ENCODE measurements at places on chromosomes 16 and 17.

DNA sequence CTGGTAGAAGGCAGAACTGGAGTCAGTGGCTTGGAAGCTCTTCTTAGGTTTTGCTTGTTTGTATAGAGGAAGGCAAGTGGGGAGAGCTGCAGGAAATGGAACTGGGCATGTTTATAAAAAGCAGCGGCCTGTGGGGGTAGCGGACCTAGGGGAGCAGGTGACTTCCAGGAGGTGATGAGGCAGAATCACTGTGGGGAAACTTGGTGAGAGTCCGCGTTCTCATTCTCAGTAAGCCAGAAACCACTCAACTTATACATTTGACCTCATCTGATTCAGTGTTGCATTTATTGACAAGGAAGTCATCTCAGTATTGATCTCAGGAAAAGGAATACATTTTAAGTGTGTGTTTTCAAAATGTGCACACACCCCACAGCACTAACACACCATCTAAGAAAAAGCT, 299.8 kb downstream of the CNTNAP4 start:
- DNase-seq, result no peak

- no peak for DNase-seq
Measured at GRCh38 chr16:50592996-50593395, 44.8 kb downstream of the NKD1 start.

DNA sequence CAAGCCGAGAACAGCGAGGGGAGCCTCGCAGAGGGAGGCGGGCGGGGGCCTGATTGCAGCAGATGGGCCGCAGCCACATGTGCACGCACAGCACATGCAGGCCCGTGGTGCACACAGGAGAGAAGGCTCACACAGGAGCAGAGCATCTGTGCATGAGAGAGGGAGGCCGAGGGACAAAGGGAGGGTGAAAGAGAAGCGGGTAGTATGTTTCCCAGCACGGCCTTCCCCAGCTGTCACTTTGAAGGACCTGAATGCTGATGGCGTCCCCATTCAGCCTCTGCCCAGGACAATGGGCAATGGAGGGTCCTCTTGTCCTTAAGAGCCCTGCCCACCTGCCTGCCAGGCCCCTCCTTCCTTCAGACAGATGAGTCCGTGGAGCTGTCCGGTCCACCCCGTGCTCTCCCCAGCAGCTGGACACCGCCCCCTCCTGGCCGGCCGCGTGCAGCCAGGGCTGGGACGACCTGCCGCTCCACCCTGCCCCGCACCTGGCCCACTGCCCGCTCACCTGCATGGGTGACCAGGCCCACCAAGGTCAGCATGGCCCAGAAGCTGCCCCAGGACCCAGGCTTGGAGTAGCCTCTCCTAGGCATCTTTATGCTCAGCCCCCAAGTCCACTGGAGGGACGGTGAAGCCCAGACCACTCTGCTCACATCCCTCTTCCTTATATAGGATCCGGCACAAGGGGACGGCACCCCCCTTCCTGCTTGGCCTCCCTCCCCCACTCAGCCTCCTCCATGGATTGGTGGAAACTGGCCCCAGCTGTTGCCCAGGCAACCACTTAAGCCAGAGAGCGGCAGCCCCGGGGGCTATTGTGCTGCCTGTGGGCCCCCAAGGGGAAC, at the start of gene BTBD17:
TSS of gene BTBD17 (minus strand) at position 639 of the 839 bp plus-strand sequence. CDS start at position 590, 49 bp downstream.
- DNase-seq, result no peak

GRCh38 chr17:82839617-82840292, at the start of gene ZNF750:
Gene ZNF750, minus strand, starts transcription at chr17:82840022. Its CDS starts 7,568 bp downstream, at chr17:82832454.
- no peak for DNase-seq

- DNase-seq, result no peak
Measured at GRCh38 chr16:54647725-54648221, 282.9 kb upstream of the IRX5 start.

DNA sequence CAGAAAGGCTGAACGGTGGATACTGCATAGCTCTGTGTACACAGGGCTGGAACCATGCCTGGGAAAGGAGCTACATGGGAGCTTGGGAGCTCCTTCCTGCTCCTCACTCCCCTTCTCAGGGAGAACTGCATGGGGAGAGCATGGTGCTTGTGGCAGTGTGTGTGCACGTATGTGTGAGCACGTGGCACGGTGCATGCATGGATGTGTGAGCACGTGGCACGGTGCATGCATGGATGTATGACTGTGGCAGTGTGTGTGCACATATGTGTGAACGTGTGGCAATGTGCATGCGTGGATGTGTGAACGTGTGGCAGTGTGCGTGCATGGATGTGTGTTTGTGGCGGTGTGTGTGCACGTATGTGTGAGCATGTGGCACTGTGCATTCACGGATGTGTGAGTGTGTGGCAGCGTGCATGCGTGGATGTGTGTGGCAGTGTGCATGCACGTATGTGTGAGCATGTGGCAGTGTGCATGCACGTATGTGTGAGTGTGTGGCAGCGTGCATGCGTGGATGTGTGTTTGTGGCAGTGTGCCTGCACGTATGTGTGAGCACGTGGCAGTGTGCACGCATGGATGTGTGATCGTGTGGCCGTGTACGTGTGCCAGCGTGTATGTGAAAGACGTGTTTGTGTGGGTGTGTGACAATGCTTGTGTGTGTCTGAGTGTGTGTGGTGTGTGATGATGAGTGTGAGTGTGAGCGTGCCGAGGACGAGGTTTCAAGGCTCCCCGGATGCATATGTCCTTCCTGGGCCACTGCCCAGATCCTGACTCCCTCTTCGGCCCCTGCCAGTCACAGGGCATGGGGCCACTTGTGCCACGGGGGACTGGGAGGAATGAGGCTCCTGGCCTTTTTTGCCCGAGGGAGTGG, 52.4 kb upstream of the JPH3 start:
- no peak for DNase-seq

DNA sequence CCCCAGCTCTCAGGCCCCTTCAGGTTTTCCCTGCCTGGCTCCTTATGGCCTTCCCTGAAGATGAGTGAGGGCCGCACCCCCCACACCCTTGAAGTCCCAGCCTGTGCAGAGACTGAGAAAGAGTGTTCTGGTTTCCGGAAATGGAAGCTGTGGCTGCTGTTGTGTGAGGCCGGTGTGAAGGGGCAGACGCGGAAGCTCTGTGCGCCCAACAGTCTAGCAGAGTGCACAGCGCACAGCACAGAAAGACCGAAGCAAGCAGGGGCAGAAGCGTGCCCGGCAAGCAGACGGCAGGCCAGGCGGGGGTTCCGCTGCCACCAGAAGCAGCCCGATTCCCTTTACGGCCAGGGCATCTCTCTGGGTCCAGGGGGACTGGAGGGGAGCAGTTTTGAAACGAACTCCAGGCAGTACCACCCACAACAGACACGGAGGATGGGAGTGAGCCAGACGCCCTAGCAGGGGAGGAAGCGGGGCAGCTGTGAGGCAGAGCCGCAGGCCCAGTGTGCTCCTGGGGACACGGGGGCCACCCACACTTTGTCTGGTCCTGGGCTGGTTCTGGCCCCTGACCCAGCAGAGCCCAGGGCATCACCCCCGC, 16.7 kb downstream of the TPSG1 start:
- no peak for DNase-seq

GRCh38 chr16:20781697-20782096, 17.9 kb downstream of the ACSM3 start:
- DNase-seq, result no peak

- no peak for DNase-seq
Measured at GRCh38 chr16:23323224-23324030, 21.3 kb downstream of the SCNN1B start.

GRCh38 chr17:61498042-61498994, 46.1 kb downstream of the TBX4 start:
- DNase-seq, result no peak

- DNase-seq, result no peak
Measured at GRCh38 chr16:2500430-2500917, 13.3 kb upstream of the ATP6V0C start.

DNA sequence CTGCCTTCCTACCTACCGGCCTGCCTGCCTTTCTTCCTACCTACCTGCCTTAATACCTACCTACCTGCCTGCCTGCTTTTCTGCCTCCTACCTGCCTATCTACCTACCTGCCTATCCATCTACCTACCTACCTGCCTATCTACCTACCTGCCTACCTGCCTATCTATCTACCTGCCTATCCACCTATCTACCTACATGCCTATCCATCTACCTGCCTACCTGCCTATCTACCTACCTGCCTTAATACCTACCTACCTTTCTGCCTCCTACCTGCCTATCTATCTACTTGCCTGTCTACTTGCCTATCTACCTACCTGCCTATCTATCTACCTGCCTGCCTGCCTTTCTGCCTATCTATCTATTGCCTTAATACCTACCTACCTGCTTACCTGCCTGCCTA, 383.8 kb upstream of the PSMD7 start:
- DNase-seq, result no peak

DNA sequence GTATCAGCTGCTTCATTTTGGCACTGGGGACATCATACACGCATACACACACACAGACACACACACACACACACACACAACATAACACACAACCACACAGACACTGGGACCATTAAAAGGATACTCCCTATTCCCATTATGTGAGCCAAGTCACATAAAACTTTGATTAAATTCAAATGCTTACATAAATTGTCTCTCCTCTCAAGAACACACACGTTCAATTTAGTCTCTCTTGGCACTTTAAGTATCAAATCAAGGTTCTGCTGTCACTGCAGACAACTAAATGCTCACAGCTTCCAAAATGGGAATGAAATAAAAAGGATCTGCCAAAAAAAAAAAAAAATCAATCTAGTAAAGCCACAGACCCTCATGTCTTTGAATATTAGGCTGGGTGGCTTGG, 184.9 kb downstream of the RBFOX1 start:
- no peak for DNase-seq

- no peak for DNase-seq
Measured at GRCh38 chr16:31568577-31569359, 41.1 kb downstream of the AHSP start.

GRCh38 chr16:8168016-8168415, 422.3 kb downstream of the TMEM114 start:
- DNase-seq, result no peak

DNA sequence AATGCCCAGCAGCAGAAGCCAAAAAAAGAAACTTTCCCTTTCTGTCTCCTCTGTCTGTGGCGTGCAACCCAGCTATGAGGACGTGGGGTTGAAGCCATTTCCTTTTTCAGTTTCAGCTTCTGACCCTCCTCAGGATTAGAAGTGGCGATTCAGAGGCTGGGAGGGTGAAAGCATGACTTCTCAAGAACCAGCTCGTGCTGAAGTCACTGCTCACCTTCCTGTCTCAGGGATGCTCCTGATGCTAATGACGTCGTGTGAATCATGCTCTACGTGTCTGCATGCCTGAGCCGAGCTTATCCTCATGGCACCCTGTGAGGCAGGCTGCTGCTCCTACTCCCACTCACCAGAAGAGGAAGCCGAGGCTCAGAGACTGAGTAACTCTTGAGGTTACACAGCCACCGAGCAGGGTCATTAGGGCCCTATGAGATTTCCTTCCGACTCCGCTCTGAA, 5.7 kb upstream of the LPO start:
- peak; percentile 73 for DNase-seq

DNA sequence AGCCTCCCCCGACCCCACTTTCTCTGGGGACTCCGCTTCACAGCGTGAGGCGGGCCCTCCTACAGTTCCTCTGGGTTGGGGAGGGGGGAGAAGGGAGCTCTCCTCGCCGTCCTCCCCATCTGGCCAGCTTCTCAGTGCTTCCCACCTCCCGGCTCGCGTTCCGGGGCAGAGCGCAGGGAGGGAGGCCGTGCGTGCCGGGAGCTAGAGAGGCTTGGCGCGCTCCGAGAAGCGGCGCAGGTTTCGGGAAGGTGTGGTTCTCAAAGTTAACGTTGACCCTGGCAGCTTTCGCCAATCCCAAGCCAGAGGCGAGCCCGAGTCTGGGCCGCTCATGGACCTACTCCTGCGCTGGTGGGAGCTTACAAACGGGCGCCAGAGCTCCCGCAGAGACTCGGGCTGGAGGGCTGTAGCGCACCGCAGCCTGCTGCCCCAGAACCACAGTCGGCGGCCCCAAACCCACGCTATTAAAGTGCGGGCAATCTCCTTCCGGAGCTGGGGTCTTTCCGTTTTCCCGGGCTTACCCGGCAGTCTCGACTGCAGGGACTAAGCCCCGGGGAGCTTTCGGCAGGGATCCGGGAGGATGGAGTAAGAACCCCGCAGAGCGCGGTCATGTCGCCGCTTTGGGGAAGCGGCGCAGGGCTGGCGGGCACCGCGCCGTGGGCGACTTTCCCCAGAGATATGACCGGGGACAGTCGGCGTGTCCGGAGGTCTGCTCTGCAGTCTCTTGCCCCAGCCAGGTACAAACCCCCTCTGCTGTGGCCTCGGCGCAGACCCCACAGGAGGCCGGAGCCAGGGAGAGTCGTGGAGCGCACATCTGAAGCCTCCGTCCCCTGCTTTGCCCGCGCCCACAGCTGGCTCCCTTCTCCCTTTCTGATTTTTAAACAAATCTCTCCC, 787 bp downstream of the CDH11 start:
- no peak for DNase-seq

- DNase-seq, result peak; percentile 90
Measured at GRCh38 chr16:55470533-55471371, 8.2 kb upstream of the MMP2 start.

- DNase-seq, result no peak
Measured at GRCh38 chr17:39607057-39607850, 466 bp downstream of the NEUROD2 start.

DNA sequence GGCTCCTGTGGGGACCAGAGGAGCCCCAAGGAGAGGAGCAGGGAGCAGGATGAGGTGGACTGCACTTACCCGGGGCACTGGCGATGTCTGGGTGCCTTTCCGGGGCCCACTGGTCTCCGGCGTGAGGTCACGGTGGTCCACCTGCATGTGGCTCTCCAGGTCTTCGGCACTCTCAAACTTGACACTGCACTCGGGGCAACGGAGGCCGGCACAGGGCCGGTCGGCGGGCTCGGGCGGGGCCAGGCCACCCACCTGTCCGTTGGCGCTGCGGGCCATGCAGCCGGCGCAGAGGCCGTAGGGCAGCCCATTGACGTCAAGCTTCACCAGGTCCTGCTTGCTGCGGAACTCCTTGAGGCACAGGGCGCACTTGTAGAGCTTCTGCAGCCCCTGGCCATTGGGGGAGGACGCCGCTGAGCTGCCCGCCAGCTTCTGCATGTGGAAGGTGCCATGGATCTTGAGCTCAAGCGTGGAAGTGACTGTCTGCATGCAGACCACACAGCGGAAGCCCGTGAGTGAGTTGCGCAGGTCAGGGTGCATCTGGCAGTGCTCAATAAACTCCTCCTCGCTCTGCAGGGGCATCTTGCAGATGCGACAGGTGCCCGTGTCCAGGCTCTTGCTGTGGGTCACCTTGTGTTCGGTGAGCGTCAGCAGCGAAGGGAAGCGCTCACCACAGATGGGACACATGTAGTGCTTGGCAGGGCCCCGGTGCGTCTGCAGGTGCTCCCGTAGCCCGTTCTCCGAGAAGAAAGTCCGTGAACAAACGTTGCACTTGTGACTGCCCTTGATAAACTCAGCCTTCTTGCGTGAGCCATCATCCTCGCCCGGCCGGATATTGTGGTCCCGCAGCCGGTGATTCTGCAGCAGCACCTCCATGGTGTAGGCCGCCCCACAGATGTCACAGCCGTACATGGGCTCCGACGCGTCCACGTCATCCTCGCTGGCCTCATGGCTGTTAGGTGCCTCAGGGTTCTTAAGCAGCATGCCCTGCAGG, 220.0 kb downstream of the ZNF423 start:
- no peak for DNase-seq

- DNase-seq, result no peak
Measured at GRCh38 chr16:22210285-22210684, 4.2 kb downstream of the EEF2K start.

- DNase-seq, result peak; percentile 77
Measured at GRCh38 chr17:57130708-57131461, 45.8 kb downstream of the AKAP1 start.

- DNase-seq, result no peak
Measured at GRCh38 chr17:47197821-47198220, 8.7 kb upstream of the CDC27 start.

GRCh38 chr17:49342575-49342936, 19.5 kb downstream of the ZNF652 start:
- DNase-seq, result no peak

All from A172 (cell line).